ENCODE measurements at places on chromosomes 4 and X. TPM values are rescaled to one million over a fixed set of nuclear protein-coding genes. Genes with fewer than 3 reads are reported as not detected.

YY2 gene
- 1.4 TPM for total RNA-seq

ARSJ gene
- 17.0 TPM for total RNA-seq

CYSLTR1 gene
- 0.26 TPM for total RNA-seq

HTR2C gene
- not detected for total RNA-seq

RNF212 gene
- total RNA-seq, result 0.09 TPM

AFF2 gene
- 0.79 TPM for total RNA-seq

PNMA6A gene
- 1.4 TPM for total RNA-seq

MMRN1 gene
- total RNA-seq, result 0.09 TPM

PRKG2 gene
- total RNA-seq, result 20.3 TPM

CHM gene
- total RNA-seq, result 10.3 TPM

FBXL5 gene
- 86.1 TPM for total RNA-seq

NUP62CL gene
- not detected for total RNA-seq

Measured in bronchial smooth muscle cell (primary cell).